ENCODE measurements at places on chromosomes 16 and 17.

- DNase-seq: no peak
These were observed 898.2 kb upstream of the GOT2 start for GRCh38 chr16:59632276-59632855.

DNA sequence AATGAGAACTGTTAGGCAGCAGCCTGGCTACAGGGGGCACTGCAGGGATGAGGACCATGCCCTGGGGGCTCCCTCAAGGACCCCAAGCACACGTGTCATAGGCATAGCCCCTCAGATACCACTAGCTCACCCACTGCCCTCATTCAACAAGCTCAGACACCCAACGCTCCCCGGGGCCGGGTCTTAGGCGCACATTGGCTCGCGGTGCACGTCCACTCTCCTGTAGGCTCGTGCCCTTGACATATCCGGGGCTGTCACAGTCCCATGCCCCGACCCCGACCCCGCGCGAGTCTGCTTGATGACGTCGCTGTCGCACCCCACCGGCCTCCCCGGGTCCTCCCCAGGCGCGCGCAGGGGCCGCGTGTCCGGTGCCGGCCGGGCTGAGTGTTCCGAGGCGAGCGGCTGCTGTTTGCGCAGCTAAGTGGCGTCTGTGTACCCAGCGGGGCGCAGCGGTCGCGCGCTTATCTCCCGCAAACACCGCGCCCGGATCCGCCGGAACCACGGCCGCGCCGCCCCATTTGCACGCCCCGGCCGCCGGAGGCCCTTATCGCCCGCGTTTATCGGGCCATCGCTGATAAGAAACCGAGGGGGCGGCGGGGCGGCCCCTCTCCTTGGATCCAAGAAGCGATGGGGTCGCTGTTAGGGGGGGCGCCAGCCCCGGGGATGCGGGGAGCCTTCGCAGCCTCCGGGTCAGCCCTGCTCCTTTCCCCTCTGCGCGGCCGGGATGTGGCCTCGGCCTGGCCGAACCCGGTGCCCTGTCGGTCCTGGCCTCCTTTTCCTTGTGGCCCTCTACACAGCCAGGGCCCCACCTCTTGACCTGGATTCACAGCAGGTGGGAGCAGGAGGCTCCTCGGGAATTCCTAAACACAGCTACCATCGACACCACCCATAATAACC, 20.7 kb upstream of the NAGS start:
- no peak for DNase-seq

GRCh38 chr16:72221630-72222024, 49.7 kb upstream of the PMFBP1 start:
- DNase-seq: no peak

GRCh38 chr16:89007371-89008249, 30.6 kb upstream of the CBFA2T3 start:
- DNase-seq: no peak

- no peak for DNase-seq
These were observed 1.4 kb downstream of the NFAT5 start for GRCh38 chr16:69566981-69567680.

DNA sequence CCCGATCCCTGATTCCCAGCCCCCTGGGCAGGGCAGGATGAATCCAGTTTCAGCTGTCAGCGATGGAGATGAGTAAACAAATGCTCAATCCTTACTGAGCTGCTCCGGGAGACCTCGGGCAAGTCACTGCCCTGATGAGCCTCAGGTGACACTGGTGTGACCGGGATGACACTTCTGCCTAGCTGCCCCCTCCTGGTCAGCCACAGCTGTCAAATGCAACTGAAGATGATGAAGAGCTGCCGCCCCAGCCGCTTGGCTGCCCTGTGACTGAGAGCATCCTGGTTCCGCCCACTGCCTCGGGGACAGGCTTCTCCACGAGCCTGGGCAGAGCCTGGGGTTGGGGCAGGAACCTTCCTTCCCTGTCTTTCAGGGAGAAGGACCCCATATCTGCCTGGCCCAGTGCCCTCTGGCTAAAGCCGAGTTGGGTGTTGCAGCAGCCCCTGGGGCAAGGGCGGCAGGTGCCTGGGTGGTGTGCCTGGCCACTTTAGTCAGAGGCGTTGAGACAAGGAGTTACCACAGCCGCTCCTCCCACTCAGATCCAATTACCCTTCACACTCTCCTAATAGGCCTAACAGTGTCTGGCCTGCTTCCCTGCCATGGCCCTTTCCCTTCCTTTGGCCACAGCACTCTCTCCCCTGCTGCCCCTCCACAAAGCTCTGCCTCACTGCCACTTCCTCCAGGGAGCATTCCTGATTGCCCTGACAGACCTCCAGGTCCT, 5.5 kb downstream of the CCL17 start:
- no peak for DNase-seq

DNA sequence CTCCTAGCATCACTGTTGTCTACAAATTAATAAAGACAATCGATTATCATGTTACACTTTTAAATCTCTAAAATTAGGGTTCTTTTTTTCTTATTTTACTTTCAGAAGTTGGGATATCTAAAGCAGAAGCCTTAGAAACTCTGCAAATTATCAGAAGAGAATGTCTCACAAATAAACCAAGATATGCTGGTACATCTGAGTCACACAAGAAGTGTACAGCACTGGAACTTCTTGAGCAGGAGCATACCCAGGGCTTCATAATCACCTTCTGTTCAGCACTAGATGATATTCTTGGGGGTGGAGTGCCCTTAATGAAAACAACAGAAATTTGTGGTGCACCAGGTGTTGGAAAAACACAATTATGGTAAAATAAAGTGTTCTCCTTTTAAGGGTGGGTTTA, 2.4 kb downstream of the RAD51C start:
- no peak for DNase-seq

DNA sequence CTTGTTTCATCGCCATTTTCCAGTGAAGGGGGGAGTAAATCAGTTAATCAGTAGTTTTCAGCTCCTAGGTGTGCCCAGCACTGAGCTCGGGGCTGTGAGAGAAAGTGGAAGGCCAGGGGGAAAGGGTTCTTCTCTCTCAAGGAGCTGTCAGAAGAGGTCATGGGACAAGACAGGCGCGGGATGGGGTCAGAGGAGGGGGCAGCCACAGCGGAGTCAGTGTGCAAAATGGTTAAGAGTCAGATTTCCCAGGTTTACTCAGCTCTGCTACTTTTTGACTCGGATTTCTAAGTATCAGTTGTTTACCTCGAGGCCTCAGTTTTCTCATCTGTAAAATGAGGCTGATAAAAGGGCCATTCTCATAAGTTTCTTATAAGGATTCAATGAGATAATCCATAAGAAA, 4.3 kb upstream of the XYLT1 start:
- DNase-seq: no peak

GRCh38 chr16:57299009-57299718, 14.7 kb upstream of the PLLP start:
- no peak for DNase-seq

DNA sequence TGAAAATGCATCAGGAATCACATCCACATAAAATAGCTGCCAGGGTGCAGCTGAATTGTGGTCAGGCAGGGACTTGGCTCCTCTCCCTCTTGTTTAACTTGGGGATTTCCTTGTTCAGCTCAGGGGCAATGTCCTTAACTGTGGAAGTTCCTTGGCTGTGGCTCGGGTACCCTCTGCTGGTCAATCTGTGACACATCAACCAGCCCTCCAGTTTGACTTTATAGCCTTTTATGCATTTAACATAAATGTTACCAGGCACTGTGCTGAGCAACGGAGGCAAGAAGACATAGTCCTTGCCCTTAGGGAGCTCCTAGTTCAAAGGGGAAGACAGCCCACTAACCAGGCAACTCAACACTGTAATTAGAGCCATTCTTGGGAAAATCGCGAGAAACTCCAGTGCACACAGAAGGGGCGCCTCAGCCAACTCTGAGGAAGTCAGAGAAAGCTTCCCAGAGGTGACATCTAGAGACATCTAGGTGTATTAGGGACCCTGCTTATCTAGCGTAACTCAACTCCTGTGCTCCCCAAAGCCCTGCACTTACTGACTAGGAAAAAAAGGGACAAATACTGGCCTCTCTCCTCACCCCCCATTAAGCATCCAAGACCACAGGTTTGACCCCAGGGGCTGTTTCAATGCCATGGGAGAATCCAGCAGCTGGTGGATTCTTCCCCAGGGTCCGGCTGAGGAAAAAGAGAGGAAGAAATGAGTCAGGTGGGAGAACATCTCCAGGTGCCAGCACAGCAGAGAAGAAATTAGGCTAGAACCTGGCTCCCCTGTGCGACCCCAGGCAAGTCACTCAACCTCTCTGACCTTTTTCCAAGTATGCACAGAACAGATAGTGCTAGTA, 17.3 kb upstream of the EEF2K start:
- DNase-seq: peak; percentile 39

DNA sequence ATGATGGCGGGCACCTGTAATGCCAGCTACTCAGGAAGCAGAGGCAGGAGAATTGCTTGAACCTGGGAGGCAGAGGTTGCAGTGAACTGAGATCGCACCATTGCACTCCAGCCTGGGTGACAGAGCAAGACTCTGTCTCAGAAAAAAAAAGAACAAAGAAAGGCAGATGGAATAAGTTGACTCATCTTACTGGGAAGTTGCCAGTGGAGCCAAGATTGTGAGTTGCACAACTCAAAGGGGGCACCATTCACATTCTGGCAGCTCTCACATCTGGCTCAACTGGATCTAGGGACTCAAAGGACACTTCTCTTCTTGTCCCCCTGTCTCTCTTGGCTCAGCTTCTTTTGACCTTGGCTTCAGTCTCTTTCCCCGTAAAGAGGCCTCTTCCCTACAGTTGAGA, 53.7 kb upstream of the ETV4 start:
- peak; percentile 63 for DNase-seq

GRCh38 chr17:1878419-1879121, 48.8 kb downstream of the RPA1 start:
- no peak for DNase-seq

DNA sequence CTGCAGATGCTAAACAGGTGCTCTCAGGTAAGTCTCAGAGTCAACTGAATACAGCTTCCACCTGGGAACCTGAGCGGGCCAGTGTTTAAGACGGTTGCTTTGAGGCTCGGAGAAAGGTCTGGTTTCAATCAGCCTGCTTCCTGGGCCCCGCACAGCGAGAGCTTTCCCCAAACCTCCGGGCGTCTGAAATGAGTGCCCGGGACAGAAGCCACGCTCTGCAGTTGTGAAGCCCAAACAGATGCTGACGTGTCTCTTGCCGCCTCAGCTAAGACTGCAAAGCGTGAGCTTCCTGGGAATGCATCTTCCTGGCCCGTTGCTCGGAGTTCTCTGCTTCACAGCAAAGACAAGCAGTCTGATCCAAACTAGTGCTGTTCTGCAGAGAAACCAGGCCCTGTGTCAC, 36.7 kb downstream of the PLXDC1 start:
- DNase-seq: no peak

DNA sequence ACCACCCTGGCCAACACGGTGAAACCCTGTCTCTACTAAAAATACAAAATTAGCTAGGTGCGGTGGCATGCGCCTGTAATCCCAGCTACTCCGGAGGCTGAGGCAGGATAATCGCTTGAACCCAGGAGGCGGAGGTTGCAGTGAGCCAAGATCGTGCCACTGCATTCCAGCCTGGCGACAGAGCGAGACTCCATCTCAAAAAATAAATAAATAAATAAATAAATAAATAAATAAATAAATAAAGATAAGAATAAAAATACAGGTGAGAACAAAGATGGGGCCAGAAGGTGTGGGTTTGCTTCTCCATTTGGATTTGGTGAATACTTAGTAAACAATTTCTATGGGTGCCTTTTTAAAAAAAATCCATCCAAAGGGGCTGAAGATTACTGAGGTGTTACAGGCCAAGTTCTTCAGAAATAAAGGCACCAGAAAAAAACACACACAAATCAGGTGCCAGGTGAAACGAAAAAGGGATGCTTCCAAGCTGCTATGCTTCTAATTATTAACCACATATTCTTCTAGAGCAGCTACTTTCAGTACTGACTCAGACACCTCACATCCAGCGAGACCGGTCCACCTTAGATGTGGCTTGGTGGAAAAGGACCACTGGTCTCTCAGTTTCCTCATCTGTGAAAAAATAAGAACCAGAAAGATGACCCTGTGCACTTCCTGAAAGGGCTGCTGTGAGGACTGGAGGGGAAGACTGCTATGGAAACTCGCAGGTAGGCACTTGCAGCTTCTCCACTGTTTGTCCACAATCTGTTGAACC, 9.2 kb downstream of the GLYR1 start:
- no peak for DNase-seq

- no peak for DNase-seq
These were observed 359.7 kb downstream of the CDH11 start for GRCh38 chr16:64762211-64762610.

GRCh38 chr17:40850293-40850972, 16.6 kb downstream of the KRT12 start:
- DNase-seq: no peak
